ENCODE measurements at places on chromosomes 5 and 9. TPM values are rescaled to one million over a fixed set of nuclear protein-coding genes. Genes with fewer than 3 reads are reported as not detected.

NRARP gene
- total RNA-seq, result 1.6 TPM

NR2F1-AS1 gene
- total RNA-seq, result not detected

PCSK1 gene
- total RNA-seq, result not detected

TRIM36 gene
- not detected for total RNA-seq

PCDHGB7 gene
- total RNA-seq, result not detected

SAPCD2 gene
- total RNA-seq, result 40.1 TPM

CKMT2 gene
- not detected for total RNA-seq

DDX41 gene
- total RNA-seq, result 130 TPM

TAF11L5 gene
- not detected for total RNA-seq

BTNL3 gene
- not detected for total RNA-seq

Measured in activated CD8-positive, alpha-beta memory T cell treated with anti-CD3 and anti-CD28 coated beads, Interleukin-2, amount 10 ng/mL, durations not matched to agents 7 days and 5 days (primary cell).